Panc1 (cell line): ENCODE measurements at places on chromosomes 13 and 19. TPM values are rescaled to one million over a fixed set of nuclear protein-coding genes. Genes with fewer than 3 reads are reported as not detected.

PSG5 gene
- not detected for total RNA-seq

RNF113B gene
- total RNA-seq, result not detected

IGLON5 gene
- total RNA-seq, result 0.13 TPM

GSX1 gene
- not detected for total RNA-seq

CBLC gene
- total RNA-seq, result 0.80 TPM

FBXL12 gene
- 29.2 TPM for total RNA-seq

MISP gene
- total RNA-seq, result 5.8 TPM

CABP5 gene
- not detected for total RNA-seq

PCDH8 gene
- not detected for total RNA-seq

MZT1 gene
- 9.8 TPM for total RNA-seq

KLF2 gene
- total RNA-seq, result 3.5 TPM

ZIC2 gene
- 54.5 TPM for total RNA-seq

UPK1A gene
- 0.67 TPM for total RNA-seq

SYNGR4 gene
- 0.39 TPM for total RNA-seq

ZNF738 gene
- 9.7 TPM for total RNA-seq

ZNF527 gene
- total RNA-seq, result 8.9 TPM

STOML3 gene
- not detected for total RNA-seq

DNA sequence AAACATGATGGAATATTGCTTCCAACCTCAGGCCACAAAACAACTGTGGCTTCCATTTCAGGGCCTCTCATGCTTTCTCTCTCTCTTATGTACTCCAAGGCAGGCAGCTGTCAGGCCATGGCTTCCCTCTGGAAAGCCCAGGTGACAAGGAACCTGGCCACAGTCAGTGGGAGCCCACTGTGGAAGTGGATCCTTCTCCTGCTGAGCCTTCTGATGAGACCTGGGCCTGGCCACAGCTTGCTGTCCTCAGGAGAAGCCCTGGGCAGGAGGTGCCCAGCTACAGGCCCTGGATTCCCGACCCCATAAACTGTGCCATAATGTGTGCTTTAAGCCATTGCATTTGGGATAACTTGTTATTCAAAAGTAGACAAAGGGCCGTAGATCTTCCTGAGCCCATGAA is 71.2 kb downstream of the SPACA7 start:
- H3K27me3 ChIP-seq, result no peaks in the 10 kb centered on the region
- no peak for DNase-seq
- no peak overlapping the region for H3K27ac ChIP-seq
- no peaks in the 10 kb centered on the region for H3K36me3 ChIP-seq
- no peak overlapping the region for H3K4me3 ChIP-seq
- no peaks in the 10 kb centered on the region for H3K4me1 ChIP-seq

DNA sequence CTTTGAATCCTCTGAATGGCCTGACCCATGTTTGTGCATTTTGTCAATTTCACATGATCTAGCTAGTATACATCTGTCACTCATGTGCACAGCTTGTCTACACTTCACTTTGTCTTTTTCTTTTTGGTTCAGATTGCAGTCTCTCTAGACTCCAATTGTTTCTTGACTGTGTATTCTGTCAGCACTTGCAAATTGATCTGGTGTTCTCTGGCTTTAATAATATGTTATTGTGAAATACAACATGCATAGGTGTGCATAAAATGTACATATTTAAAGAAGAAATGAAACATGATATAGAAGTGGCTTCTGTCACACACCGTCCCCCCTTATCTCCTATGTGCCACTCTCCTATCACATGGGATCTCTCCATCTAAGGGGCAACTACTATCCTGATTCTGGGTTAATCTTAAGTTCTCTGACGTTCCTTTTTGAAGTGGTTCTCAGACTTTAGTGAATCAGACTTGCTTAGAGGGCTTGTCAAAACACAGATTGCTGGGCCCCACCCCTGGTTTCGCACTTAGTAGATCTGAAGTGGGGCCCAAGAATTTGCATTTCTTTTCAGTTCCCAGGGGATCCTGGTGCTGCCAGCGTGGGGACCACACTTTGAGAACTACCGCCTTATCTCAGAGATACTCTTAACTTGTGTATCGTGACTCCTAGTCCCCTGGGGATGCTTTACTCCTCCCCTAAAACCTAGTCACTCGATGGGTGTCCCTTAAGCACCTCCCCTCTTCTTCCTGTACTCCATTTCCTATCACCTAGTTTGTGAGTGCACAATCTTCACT is 5.8 kb downstream of the KRTDAP start:
- no peaks in the 10 kb centered on the region for H3K36me3 ChIP-seq
- peaks cover 10% of the 10 kb centered on the region for H3K27me3 ChIP-seq
- no peak for DNase-seq
- no peak overlapping the region for H3K27ac ChIP-seq

GRCh38 chr19:18286973-18287635 is 5.7 kb upstream of the JUND start:
- H3K4me3 ChIP-seq, result no peak overlapping the region
- H3K27ac ChIP-seq, result peak overlapping the region; percentile 2; the same call in 1 of the 2 replicates
- H3K27me3 ChIP-seq, result no peaks in the 10 kb centered on the region
- DNase-seq, result no peak
- no peaks in the 10 kb centered on the region for H3K36me3 ChIP-seq
- H3K4me1 ChIP-seq, result peaks cover 18% of the 10 kb centered on the region

- H3K27me3 ChIP-seq, result peaks cover 2% of the 10 kb centered on the region
- H3K27ac ChIP-seq, result no peak overlapping the region
- DNase-seq, result no peak
- peaks cover 4% of the 10 kb centered on the region; the same call in 1 of the 2 replicates for H3K4me1 ChIP-seq
- H3K4me3 ChIP-seq, result no peak overlapping the region
These were observed 81.4 kb upstream of the IRS2 start for GRCh38 chr13:109867766-109868165.

DNA sequence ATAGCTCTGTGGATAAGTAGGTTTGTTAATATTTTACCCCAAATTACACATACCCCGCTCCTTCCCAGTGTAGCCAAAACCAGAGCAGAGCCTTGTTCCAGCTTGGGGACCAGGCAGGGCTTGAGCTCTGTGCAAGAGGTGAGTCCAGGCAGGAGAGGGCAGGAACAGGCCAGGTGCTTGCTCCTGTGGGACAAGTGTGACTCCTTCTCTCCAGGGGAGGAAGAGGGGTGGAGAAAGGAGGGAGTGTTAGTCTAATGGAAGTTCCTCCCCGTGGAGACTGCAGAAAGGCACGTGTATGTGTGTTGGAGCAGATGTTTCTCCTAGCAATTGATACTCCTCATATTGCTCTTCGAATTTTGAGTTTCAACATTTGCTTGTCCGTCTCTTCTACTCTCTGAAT is 201.0 kb downstream of the FGF9 start:
- no peak for DNase-seq
- H3K27me3 ChIP-seq, result no peaks in the 10 kb centered on the region
- no peaks in the 10 kb centered on the region for H3K36me3 ChIP-seq
- no peaks in the 10 kb centered on the region for H3K4me1 ChIP-seq

DNA sequence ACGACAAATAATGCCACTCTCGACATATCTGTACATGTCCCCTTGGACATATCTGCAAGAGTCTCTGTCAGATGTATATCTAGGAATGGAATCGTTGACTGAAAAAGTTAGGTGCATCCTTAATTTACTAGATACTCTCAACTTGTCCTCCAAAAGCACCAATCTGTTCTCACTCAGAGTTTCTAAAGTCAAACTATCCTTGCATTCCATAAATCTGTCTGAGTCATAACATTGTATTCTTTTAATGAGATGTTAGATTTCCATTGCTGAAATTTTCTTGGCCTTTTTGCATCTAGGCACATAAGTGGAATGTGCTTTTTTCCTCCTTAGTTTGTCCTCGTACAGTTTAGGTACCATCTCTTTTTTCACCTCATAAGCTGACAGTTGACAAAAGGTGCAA is 139.8 kb downstream of the PTPRS start:
- H3K36me3 ChIP-seq, result no peaks in the 10 kb centered on the region
- H3K4me1 ChIP-seq, result no peaks in the 10 kb centered on the region
- no peak overlapping the region for H3K4me3 ChIP-seq
- no peaks in the 10 kb centered on the region for H3K27me3 ChIP-seq
- no peak for DNase-seq

- H3K4me3 ChIP-seq, result peak overlapping the region; percentile 63
- no peak overlapping the region; the same call in 1 of the 2 replicates for H3K27ac ChIP-seq
- H3K4me1 ChIP-seq, result peaks cover 5% of the 10 kb centered on the region; the same call in 1 of the 2 replicates
- H3K27me3 ChIP-seq, result no peaks in the 10 kb centered on the region
- no peak for DNase-seq
These were observed 1.9 kb downstream of the CDK8 start for GRCh38 chr13:26255691-26256277.

DNA sequence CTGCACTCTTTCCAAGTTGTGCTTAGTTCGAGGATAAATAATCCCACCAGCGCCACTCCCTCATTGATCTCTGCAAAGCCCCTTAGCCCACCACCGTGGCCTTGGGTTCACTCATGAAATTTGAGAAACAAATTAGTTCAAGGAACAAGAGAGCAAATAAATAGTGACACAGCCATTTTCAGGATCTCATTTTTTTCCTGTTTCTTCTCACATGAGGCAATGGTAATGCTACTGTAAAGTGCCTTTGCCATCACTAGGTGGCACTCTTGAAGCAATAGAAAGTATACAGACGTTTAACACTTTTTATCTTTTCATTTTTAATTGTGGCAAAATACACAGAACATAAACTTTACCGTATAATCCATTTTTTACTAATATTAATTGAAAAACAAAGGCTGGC is 76.8 kb upstream of the ZNF835 start:
- no peaks in the 10 kb centered on the region for H3K4me1 ChIP-seq
- H3K27ac ChIP-seq, result no peak overlapping the region
- no peaks in the 10 kb centered on the region for H3K27me3 ChIP-seq
- DNase-seq, result no peak

DNA sequence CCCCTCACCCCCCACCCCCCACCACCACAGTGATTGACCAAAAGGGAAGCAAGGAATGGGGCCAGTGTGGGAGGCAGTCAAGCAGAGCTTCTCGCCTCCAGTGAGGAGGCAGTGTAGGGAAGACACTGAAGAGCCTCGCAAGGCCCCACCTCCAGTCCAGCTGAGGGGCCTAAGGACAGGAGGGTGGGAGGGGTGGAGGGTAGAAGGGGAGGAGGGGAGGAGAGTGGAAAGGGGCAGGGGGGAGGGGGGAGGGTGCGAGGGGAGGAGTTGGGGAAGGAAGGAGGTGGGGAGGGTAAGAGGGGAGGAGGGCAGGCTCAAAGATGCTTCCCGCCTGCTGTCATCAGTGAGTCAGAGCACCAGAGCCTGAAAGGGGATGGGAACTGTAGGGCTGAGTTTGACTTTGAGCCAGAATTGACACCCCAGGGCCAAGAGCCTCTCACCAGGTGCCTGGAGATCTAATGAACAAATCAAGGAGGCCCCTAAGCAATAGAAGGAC is 786.2 kb downstream of the UQCRFS1 start:
- H3K27me3 ChIP-seq, result no peaks in the 10 kb centered on the region; the same call in 1 of the 2 replicates
- H3K4me3 ChIP-seq, result no peak overlapping the region
- no peak for DNase-seq
- no peaks in the 10 kb centered on the region for H3K36me3 ChIP-seq
- no peak overlapping the region for H3K27ac ChIP-seq

GRCh38 chr19:16417660-16418596 is 53.8 kb downstream of the EPS15L1 start:
- H3K27ac ChIP-seq, result no peak overlapping the region
- H3K27me3 ChIP-seq, result no peaks in the 10 kb centered on the region
- H3K4me1 ChIP-seq, result no peaks in the 10 kb centered on the region
- DNase-seq, result peak; percentile 15

- H3K27me3 ChIP-seq, result no peaks in the 10 kb centered on the region
- H3K4me3 ChIP-seq, result no peak overlapping the region
- H3K36me3 ChIP-seq, result no peaks in the 10 kb centered on the region
These were observed 25.0 kb downstream of the SHC2 start for GRCh38 chr19:435707-436412.

DNA sequence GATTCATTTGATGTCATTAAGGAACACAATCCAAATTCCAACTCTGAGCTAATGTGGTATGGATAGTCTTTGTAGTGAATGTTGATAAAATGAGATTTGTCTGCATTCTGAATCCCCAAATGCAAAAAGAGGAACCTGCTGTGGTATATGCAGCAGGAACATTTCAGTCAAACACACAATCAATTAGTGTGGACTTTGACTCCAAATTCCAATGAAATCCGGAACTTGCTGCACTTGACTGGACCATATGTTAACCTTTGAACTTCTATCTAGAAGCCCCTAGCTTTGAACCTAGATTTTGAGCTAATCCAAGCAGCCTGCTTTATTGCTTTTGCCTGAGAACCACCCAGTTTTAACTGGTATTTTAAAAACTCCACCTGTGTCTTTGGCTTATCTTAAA is 341.3 kb downstream of the SPRY2 start:
- no peak overlapping the region for H3K4me3 ChIP-seq
- H3K4me1 ChIP-seq, result no peaks in the 10 kb centered on the region
- no peaks in the 10 kb centered on the region for H3K36me3 ChIP-seq
- no peak for DNase-seq
- no peak overlapping the region for H3K27ac ChIP-seq
- no peaks in the 10 kb centered on the region for H3K27me3 ChIP-seq

- no peak overlapping the region for H3K27ac ChIP-seq
- H3K36me3 ChIP-seq, result no peaks in the 10 kb centered on the region
- no peak for DNase-seq
- H3K4me1 ChIP-seq, result no peaks in the 10 kb centered on the region
These were observed 19.5 kb downstream of the FAM124A start for GRCh38 chr13:51241720-51242119.

- no peak overlapping the region for H3K4me3 ChIP-seq
- H3K36me3 ChIP-seq, result no peaks in the 10 kb centered on the region
- no peak for DNase-seq
- no peak overlapping the region for H3K27ac ChIP-seq
- no peaks in the 10 kb centered on the region for H3K27me3 ChIP-seq
These were observed 18.7 kb downstream of the CACNG7 start for GRCh38 chr19:53927739-53928138.

GRCh38 chr13:71787414-71787813 is 79.6 kb downstream of the DACH1 start:
- H3K27ac ChIP-seq, result no peak overlapping the region
- no peaks in the 10 kb centered on the region for H3K4me1 ChIP-seq
- H3K36me3 ChIP-seq, result no peaks in the 10 kb centered on the region
- no peak for DNase-seq

GRCh38 chr13:41179593-41180250 is 14.6 kb downstream of the KBTBD7 start:
- H3K4me1 ChIP-seq, result no peaks in the 10 kb centered on the region
- H3K27ac ChIP-seq, result no peak overlapping the region
- no peak for DNase-seq
- no peak overlapping the region for H3K4me3 ChIP-seq

- H3K4me3 ChIP-seq, result no peak overlapping the region
- H3K4me1 ChIP-seq, result no peaks in the 10 kb centered on the region
- H3K36me3 ChIP-seq, result no peaks in the 10 kb centered on the region; the same call in none of the 2 replicates
- no peaks in the 10 kb centered on the region for H3K27me3 ChIP-seq
- H3K27ac ChIP-seq, result no peak overlapping the region
These were observed 3.9 kb downstream of the TEX30 start for GRCh38 chr13:102769679-102770078.

DNA sequence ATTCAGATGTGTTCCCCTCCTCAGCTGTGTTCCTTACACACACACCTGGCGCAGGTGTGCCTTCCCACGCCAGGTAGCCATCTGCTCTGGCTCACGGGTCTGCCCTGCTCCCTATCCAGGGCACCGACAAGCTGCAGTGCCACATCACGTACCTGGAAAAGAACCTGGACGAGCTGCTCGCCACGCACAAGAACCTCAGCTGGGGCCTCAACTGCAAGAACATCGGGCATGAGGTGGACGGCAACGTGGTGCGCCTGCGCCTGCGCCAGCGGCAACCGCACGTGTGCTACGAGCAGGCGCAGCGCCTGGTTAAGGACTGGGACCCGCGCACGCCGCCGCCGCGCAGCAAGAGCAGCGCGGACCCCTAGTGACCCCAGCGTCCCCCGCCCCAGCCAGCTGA is 26.5 kb upstream of the CASP14 start:
- no peak for DNase-seq
- no peaks in the 10 kb centered on the region for H3K36me3 ChIP-seq
- no peak overlapping the region for H3K4me3 ChIP-seq
